HCT116 (cell line): ENCODE measurements at places on chromosomes 12 and 14.

DNA sequence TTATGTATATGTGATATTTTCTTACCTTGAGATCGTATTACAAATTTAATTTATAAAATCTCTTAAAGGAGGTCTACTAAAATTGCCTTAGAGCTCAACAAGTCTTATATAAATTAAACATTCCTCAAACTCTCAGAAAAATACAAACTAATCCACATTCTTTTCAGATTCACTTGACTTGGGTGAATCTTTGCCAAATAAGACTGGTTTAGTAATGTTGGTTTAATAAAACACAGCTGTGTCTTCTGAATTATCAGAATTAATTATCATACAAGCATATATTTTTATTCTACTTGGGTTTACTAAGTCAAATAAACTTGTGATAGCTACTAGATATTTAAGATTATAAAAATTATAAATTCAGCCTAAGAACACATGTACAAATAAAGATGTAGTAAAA lies 13.3 kb downstream of the GLIPR1L2 start:
- DNase-seq, result no peak

DNA sequence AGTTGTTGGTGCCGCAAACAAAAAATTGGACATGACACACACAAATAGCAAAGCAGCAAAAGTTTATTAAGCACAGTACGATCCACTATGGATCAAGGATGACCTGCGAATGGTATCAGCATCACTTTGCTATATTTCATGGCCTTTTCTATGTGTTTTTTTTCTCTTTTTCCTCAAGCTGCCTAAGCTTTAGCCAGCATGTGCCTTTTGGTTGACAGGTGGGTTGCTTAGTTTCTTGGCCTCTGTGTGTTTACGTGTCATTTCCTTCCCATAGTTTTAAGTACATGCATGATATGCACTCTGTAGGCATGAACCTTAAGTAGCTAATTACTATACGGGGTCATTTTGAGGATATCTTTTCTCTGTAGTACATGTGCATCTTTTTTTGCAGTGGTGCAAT lies 9.8 kb downstream of the CD4 start:
- no peak for DNase-seq

DNA sequence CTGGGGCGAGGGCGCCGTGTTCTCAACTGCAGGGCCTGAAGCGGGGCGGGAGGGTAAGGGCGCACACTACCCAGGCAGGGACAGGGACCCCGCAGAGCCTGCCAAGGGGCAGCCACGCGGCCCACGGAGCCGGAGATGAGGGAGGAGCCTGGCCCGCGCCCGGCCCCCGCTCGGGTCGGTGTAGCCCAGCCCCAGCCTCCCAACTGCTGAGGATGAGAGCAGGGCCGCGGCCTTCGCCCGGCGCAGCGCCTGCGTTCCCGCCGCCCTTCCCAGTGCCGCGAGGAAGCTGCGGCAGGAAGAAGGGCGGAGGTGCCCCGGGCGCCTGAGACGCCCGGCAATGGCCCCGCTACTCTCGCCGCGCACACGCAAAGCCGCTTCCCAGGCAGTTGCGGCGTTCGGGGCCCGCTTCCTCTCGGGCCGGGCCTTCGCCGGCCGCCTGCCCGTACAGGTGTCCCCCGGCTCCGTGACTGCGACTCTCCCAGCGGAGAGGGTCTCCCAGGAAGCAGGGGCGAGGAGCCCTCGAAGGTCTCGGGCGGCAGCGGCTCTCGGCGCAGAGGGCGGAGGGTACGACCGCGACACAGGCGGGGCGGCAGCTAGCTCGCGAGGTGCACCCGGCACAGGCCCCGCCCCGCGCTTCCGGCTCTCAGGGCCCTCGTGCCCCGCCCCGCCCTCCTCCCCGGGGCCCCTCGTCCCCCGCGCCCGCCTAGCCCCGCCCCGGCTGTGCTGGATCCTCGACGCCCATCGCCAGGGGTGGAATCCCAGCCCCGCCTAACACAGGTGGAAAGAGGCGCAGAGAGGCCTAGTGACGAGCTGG lies 24.8 kb upstream of the YY1 start:
- peak; percentile 77 for DNase-seq

DNA sequence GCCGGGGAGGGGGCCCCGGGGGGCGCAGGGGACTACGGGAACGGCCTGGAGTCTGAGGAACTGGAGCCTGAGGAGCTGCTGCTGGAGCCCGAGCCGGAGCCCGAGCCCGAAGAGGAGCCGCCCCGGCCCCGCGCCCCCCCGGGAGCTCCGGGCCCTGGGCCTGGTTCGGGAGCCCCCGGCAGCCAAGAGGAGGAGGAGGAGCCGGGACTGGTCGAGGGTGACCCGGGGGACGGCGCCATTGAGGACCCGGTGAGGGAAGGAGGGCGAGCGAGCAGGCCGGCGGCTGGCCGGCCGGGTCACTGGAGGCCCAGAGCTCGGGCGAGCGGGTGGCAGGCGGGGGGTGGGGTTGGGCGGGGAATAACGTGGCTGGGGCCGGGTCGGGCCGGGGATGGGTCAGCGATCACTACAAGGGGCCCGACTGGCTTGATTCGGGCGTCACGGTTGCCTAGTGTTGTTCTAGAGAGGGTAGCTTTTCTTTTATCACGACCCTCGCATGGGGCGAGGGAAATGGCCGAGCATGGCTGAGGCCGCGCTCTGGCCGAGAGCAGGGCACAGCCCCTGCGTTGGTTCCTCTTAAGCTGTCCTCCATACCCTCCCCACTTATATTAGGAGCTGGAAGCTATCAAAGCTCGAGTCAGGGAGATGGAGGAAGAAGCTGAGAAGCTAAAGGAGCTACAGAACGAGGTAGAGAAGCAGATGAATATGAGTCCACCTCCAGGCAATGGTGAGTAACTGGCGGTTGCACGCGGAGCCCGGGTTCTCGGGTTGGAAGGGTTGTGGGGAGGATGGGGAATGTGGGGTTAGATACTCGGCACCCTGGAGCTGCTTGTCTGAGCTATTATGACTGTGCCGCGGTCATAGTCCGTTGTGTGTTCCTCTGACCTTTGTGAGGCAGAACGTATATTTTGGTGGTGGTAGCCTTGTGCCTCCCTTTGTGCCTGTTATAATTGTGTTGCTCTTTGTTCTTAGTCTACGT lies 603 bp downstream of the PABPN1 start:
- no peak for DNase-seq

DNA sequence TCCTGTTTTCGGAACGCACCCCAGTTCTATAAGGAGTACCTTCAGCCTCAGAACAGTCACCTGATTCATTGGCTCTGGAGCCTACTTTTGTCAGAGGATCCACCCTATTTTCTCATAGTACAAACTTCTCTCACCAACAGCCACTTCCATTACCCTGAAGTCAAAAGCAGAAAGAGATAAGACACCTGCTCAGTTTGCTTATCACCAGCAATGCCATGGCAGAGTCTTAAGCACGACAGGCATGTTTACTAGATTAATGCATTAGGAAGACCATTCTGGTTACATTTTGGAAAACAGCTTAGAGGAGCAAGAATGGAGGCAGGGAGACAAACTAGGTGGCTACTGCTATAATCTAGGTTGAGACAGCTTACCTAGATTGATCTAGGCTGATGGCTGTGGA lies 67.7 kb downstream of the GXYLT1 start:
- no peak for DNase-seq
